Activated CD4-positive, alpha-beta T cell treated with anti-CD3 and anti-CD28 coated beads, Interleukin-2, amount 50 U/mL, for 24 hours (primary cell): ENCODE measurements at places on chromosomes 6 and 20.

- DNase-seq: no peak
These were observed 140.1 kb downstream of the KLHL32 start for GRCh38 chr6:97064578-97064977.

DNA sequence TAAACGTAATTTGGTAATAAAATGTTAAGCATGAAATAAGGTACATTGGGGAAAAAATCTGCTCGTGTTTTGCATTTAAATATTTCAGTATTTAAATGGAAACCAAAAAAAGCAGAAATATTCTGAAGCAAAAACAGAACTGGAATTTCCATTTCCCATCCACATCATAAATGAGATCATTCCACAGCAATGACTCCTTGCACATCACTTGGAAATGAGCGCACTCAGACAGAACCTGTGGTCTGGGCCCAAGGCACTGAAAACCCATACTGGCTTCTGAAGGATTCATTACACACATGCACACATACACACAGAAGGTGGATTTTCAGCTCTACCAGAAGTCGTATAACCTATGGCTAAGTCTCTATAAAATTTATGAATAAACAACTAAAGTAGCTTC lies 174.8 kb downstream of the IBTK start:
- DNase-seq: no peak

GRCh38 chr6:75934643-75935472 lies 137.6 kb downstream of the IMPG1 start:
- DNase-seq: no peak

DNA sequence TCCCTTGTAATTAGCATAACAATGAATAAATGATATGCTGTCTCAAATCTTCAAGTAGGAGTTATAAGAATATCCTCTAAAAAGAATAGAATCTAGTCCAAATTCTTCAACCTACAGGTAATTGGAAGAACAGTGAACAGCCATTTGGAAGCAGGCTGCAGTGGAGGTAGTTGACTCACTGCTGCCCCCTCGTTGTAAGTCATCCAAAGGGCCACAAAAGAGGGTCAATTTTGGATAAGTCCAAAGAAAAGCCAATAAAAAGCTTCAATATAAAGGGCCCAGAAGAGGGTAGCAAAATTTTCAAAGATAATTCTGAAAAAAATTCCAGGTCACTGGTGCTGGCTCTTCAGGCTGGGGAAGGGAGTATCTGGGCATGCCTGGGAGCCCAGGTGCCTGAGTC lies 60.8 kb upstream of the SSTR4 start:
- DNase-seq: no peak

- DNase-seq: no peak
These were observed 17.6 kb upstream of the SGK2 start for GRCh38 chr20:43541214-43541613.

GRCh38 chr20:55782224-55782911 lies 223.0 kb downstream of the CBLN4 start:
- no peak for DNase-seq

DNA sequence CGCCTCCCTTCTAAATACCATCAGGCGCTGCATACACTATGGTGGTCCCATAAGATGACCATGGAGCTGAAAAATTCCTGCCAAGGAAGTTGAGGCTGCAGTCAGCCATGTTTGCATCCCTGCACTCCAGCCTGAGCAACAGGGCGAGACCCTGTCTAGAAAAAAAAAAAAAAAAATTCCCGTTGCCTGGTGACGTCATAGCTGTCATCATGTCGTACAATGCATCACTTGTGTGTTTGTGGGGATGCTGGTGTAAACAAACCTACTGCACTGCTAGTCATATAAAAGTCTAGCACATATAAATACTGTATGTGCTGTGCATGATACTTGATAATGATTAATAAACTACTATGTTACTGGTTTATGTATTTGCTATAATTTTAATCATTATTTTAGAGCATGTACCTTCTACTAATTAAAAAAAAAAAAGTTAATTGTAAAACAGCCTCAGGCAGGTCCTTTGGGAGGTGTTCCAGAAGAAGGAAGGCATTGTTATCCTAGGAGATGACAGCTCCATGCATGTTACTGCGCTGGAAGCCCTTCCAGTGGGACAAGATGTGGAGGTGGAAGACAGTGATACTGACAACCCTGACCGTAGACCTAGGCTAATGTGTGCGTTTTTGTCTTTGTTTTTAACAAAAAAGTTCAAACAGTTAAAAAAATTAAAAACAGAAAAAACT lies 132.6 kb downstream of the BANF2 start:
- no peak for DNase-seq

DNA sequence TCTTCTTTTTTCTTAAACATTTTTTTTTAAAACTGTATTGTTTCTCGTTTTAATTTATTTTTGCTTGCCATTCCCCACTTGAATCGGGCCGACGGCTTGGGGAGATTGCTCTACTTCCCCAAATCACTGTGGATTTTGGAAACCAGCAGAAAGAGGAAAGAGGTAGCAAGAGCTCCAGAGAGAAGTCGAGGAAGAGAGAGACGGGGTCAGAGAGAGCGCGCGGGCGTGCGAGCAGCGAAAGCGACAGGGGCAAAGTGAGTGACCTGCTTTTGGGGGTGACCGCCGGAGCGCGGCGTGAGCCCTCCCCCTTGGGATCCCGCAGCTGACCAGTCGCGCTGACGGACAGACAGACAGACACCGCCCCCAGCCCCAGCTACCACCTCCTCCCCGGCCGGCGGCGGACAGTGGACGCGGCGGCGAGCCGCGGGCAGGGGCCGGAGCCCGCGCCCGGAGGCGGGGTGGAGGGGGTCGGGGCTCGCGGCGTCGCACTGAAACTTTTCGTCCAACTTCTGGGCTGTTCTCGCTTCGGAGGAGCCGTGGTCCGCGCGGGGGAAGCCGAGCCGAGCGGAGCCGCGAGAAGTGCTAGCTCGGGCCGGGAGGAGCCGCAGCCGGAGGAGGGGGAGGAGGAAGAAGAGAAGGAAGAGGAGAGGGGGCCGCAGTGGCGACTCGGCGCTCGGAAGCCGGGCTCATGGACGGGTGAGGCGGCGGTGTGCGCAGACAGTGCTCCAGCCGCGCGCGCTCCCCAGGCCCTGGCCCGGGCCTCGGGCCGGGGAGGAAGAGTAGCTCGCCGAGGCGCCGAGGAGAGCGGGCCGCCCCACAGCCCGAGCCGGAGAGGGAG lies 580 bp downstream of the VEGFA start:
- DNase-seq: no peak

DNA sequence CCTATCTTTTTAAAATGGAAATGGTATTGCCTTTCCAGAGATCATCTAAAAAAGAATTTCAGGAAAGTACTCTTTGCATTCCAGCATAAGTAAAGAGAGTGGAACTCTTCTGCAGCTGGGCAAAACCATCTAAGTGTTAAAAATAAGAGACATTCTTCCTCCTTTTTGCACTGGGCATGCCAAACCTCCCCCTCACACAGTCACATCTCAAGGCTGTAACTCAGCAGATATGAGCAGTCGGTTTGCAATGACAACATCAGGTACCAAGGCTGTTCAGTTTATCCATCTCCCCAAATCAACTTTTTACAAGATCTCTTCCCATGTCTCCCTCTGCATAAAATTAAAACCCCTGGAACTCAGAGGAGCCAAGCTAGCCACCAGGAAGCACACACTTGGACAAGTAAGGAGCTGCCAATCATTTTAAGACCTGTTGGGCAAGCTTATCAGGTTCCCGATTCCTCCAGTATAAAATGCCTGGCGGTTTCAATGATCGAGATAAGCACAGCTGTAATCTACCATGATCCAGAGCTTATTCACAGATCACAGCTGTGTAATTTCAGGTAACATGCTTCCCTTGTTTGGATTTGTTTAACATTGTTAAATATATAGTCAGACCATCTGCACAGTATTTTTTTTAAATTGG lies 23.2 kb downstream of the ID4 start:
- DNase-seq: no peak

GRCh38 chr6:24547243-24547642 lies 52.5 kb downstream of the ALDH5A1 start:
- DNase-seq: peak; percentile 2

DNA sequence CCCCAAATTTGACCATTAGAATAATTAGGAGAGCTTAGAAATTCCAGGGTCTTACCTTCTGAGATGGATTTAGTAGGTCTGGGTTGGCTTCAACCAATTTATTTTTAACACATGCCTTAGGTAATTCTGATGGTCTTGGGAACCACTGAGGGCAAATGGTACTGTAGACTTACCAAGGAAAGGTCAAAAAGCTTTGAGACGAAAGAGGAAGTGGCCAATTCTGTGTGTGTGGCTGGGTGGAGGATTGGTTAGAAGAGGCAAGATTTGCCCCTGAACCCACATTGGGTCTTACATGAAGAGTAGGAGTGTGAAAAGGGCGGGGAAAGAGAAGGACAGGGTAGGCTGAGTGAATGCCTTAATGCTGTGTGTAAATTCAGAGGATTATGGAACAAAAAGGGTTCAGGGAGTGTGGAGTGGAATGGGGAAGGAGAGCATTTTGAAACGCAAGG lies 2.7 kb downstream of the ITCH start:
- no peak for DNase-seq

- DNase-seq: no peak
These were observed 51.1 kb downstream of the ARID1B start for GRCh38 chr6:156828280-156828703.

DNA sequence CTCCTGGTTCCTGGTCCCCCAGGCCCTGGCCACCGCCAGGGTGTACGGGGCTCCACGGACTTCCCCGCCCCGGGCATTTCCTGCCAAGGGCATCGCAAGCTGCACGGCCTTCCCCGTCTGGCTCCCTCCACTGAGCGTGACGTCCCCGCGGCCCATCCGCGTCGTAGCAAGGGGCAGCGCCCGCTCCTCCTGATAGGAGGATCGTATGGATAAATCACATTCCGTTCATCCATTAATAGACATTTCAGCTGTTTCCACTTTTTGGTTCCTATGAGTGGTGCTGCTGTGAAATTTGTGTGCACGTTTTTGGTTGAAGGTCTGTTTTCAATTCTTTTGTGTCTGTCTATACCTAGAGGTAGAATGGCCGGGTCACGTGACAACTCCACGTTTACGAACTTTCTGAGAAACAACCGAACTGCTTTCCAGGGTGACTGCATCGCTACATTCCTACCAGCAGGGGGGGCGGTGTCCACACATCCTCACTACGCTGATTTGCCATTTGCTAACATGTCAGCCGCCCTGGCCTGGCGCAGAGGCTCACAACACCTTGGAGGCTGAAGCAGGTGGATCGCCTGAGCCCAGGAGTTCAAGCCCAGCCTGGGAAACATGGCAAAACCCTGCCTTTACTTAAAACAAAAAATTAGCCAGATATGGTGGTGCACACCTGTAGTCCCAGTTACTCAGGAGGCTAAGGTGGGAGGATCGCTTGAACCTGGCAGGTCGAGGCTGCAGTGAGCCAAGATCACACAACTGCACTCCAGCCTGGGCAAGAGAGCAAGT lies 37.7 kb downstream of the KCNQ2 start:
- peak; percentile 62 for DNase-seq

- DNase-seq: no peak
These were observed 2.0 kb upstream of the ACSS1 start for GRCh38 chr20:25059866-25060465.

- no peak for DNase-seq
These were observed 3.0 kb downstream of the DNPH1 start for GRCh38 chr6:43226192-43226851.

DNA sequence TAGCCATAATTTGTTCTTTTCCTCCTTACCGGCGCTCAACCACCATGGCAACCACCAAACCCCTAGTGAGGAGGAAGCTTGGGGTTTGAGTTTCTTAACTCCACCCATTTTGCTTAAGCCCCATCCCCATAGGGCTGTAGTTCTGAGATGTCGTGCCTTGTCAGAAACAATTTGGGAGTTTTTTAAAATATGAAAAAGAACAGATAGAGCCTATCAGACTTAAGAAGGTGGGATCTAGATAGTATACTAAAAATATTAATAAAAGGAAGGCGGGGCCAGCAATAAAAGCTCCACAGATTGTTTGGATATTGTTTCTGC lies 5.6 kb downstream of the BRD2 start:
- DNase-seq: no peak

DNA sequence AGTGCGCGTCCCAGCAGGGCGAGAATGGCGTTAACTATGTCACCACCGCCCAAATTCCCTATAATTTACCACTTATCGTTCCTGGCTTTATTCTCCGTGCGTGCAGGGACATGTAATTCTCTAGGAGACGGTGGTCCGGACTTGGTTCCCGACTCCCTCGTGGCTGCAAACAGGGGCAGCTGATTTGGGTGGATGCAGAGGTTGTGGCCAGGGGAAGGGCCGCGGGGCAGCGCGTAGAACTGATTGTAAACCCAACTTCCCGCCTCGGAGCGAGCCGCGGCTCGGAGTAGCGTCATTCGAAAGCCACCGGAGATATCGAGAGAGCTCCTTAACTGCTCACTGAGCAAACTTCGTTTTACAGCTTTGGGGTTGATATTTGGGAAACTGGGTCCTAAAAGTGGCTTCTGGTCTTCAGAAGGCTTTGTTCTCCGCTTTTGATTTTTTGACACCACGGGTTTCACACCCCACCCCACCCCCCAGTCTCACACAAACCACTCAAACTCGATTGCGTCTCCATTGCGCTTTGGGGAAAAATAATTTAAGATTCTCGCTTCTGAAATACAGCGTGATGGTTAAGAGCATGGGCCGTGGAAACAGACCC lies 17.5 kb upstream of the ZSCAN9 start:
- no peak for DNase-seq

- no peak for DNase-seq
These were observed 102.3 kb upstream of the FOXP4 start for GRCh38 chr6:41443616-41444525.

DNA sequence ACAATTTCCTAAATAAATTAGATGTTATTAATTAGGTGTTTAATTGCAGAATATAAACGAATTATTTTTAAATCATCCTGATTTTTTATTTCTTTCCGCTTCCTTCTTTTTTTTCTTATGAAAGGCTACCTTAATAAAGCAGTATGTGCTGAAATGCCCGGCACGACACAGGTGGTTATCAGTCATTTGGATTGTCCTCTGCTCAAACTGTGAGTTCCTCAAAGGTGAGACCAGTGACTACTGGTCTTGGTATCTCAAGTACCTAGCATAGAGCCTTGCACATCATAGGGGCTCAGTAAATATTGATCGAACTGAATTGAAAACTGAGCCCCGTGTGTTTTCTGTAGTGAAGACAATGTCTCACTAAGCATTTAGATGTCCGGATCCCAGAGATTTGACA lies 9.6 kb upstream of the EZR start:
- no peak for DNase-seq

GRCh38 chr6:35071347-35071994 lies 69.7 kb downstream of the TCP11 start:
- no peak for DNase-seq

- DNase-seq: no peak
These were observed 481 bp downstream of the ZNF133 start for GRCh38 chr20:18288749-18289267.

DNA sequence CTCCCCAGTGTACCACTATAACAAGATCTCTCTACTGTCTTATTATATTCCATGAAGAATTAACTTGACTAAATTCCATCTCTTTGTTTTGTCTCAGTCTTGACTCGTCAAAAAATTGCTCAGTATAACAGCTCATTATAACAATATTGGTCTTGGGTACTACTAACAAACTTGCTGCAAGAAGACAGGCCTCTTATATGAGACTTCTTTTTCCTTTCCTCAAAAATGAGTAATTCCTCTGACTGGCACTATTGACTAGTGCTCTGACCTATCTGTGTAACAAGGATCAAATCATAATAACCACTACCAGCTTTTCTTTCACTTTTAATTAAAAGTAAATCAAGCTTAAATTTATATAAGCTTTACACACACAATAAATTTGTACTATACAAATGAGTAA lies 91.3 kb upstream of the THEMIS start:
- no peak for DNase-seq

- no peak for DNase-seq
These were observed 213.9 kb downstream of the TTLL2 start for GRCh38 chr6:167538746-167539145.

GRCh38 chr20:25287631-25288290 lies 39.9 kb downstream of the PYGB start:
- DNase-seq: no peak

GRCh38 chr6:167470101-167470835 lies 145.4 kb downstream of the TTLL2 start:
- no peak for DNase-seq
